Right renal pelvis (tissue), 4 donors: ENCODE measurements at places on chromosomes 5 and 9.
A peak's percentile ranks its signal among the peaks of the same experiment; 100 is the strongest.

GRCh38 chr5:57858905-57859304 is 376.3 kb upstream of the ACTBL2 start:
- peak; percentile 13 for DNase-seq

DNA sequence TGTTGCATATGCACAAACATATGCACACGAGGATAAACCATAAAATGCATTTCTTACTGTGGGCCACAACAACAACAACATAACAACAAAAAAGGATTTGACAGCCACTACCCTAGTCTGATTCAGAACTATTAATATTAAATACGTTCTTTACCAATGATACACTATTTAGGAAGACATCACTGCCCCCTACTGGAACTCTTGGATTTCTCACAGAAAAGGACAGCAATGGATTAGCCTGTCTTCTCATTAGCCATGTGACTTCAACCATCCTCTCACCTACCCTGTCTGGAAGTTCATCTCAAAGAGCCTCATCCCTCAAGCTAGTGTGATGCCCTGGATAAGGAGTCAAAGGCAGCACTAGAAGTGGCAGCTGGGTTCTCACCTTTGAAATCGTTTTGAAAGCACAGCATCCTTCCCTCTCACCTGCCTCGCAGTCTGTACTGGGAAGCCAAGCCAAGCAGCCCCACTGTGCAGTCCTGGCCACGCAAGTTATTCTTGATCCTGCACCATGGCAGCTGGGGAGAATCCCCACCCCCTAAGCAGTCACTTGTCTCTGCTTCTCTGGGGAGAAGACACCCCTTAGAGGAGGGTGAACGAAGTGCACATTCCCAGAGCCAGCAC is 64.6 kb downstream of the SH3TC2 start:
- peak; percentile 23 for DNase-seq

GRCh38 chr5:133953568-133954145 is 14.8 kb downstream of the C5orf15 start:
- no peak for DNase-seq

DNA sequence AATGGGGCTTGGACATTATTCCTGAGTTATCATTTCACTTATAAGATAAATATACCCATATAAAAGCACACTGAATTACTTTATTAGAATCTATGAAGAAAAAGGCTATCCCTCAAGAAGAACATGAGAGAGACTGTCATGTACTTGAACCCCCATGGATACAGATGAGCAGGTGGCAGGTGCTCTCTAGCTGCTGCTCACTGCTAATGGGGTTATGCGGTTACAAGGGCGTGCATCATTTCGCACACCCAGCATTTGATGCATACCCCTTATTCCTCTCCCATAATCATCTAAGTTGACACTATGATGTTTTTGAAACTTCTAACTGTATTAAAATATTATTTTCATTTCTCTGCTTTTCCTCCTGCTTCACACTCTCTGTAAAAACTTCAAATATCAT is 16.4 kb downstream of the ITK start:
- no peak for DNase-seq

GRCh38 chr5:32147236-32147635 is 26.9 kb downstream of the GOLPH3 start:
- no peak for DNase-seq
